SK-N-SH (cell line): ENCODE measurements at places on chromosomes 2 and 18.

DNA sequence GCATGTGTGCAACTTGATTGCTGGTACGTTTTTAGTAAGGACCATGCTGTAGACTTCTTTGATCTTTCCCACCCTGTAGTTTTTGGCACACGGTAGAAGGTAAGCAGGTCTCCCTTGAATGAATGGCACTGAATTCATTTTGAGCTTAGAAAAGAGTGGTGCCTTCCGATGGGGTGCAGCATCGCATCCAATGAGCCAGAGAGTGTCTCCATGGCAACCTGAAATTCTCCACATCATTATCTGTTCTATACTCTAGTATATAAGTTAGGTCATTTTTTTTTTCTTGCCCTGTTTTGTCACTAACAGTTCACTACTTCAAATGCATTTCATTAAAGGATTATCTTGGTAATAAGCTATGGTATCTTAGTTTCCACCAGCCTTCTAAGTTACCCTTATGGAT, 81.2 kb upstream of the REV1 start:
- DNase-seq = no peak

GRCh38 chr2:119693967-119694366, 15.0 kb downstream of the TMEM177 start:
- no peak for DNase-seq

- DNase-seq = no peak
Measured at GRCh38 chr18:61731693-61732376, 161.0 kb downstream of the RNF152 start.

DNA sequence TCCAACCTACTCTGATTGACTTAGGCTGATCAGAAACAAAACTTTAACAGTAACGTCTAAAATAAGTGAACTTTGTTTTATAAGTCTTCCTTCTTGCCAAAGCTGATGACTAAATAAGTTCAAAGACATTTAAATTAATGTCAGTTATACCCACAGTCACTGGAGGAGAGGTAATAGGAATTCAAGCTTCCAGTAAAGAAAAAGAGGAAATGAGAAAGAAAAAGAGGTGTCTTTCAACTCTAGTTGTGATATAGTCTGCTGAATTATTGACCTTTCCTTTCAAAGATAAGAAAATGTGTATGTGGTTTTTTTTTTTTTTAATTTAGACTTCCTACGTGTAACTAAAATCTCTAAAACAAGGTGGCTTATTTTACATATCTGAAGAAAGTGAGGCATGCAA, 191.5 kb downstream of the SLC8A1 start:
- no peak for DNase-seq

- DNase-seq = peak; percentile 86
Measured at GRCh38 chr2:10297959-10298531, 4.7 kb upstream of the HPCAL1 start.

DNA sequence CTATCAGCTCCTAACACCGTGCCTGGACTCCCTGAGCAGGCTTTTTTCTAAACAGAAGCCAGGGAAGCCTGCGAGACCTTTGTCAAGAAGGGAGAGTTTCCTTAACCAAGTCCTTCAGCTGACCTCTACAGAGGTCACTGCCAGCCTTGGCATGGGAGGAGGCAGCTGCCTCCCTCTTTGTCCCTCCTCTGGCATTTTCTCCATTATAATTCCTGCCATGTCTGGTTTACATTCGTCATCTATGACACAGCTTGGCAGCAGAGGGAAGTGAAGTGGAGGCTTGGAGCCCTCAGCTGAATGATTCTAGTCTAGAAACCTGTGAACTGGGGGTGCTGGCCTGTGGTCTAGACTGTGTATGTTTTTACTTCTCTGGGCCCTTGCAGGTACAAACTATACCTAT, 22.5 kb downstream of the LIPG start:
- no peak for DNase-seq

DNA sequence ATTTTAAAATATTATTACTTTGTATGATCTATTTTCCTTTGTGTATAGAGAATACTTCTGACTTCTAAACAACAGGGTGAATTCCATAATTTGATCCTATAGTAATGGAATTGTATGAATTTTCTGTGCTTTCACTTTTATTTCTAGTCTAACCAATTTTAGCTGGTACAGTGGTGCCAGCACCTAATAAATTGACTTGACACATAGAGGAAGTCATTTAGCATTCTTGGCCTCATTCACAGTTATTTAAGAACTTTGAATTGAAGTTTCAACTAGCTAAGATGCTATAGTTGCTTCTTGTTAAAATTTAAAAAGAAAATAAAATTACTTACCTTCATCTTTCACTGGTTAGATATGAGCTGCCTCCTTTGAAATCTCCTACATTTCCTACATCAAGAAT, 220.4 kb downstream of the CPS1 start:
- DNase-seq = no peak

DNA sequence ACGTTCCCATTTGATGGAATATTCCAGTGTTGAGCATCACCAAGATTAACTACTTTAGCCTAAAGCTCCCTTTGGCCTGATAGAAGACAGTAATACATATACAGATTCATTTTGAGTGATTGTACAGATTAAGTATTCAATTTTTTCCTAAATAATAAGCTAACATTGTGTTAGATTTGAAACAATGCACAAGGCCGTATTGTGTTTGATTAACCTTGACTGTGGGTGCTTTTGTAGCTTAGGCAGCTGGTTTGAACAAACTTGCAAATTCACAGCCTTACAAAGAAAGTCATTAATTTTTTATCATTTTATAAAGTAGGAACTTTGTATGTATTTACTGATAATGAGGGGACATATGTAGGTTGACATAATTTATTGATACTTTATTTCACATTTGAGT, 29.6 kb downstream of the NABP1 start:
- DNase-seq = no peak

- no peak for DNase-seq
Measured at GRCh38 chr18:27447451-27447881, 262.4 kb upstream of the CHST9 start.

GRCh38 chr18:49076654-49077166, 125.9 kb upstream of the SMAD7 start:
- DNase-seq = no peak

- no peak for DNase-seq
Measured at GRCh38 chr2:8222979-8223694, 458.7 kb upstream of the ID2 start.

DNA sequence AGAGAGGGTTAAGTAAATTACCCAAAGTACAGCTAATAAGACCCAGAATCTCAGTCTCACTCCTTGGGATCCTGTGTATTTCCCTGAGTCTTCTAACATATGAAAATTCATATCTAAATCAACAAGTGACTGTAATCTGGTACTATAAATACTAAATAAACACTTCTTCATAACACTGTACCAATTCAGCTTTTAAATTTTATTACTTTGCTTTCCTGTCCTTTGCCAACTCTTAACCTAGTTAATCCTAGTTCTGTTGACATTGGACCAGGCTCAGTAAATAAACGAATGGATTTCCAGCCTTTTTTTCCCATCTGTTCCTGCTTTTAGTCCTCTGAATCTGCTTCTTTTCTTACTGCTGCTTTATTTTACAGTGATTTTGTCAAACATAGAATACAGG, 13.8 kb downstream of the MRPL35 start:
- no peak for DNase-seq

DNA sequence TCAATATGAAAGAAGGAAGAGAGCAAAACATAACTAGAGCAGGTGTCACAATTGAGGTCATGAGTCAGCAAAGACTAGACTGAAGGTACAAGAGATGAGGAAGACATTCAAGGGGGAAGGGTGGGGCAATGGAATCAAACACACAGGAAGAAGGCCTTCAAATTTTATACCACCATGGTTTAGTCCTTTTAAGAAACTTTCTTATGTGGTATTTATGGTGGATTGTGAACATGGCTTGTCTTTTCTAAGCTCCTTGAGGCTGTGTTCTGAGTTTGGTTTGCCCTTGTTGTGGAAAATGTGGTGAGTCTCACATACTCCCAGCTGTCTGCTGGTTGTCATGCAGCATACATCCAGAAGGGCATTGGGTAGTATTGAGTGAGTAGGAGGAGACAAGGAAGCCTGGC, 62.1 kb downstream of the NABP1 start:
- DNase-seq = no peak

DNA sequence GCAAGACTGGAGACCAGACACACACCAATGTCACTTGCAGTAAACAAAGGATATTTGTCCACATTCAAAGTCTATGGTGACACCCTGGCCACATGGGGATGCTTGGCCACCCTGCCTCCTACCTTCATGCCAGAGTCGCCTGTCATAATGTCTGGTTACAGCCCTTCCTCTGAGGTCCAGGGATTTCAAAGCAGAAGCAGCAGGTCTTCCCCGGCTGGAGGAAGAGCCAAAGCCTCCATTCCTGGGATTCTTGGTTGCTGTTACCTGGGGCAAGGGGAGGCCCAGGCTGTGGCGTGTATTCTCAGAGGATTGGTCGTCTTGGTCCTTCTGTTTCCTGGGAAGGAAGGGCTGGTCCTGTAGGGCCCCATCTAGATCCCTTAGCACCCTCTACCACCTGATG, 2.3 kb upstream of the ALPP start:
- DNase-seq = no peak

DNA sequence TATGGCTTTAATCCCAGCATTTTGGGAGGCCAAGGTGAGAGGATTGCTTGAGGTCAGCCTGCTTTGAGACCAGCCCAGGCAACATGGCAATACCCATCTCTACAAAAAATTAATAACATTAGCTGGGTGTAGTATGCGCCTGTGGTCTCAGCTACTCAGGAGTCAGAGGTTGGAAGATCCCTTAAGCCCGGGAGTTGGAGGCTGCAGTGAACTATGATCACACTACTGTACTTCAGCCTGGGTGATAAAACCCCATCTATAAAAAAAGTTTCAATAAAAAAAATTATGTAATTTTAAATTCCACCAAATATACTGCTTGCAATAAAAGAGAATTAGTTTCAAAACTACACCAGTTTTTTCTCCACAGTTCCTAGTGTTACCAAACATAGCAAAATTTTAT, 23.3 kb upstream of the CACNB4 start:
- DNase-seq = no peak

- no peak for DNase-seq
Measured at GRCh38 chr2:6352247-6352646, 513.5 kb downstream of the CMPK2 start.

DNA sequence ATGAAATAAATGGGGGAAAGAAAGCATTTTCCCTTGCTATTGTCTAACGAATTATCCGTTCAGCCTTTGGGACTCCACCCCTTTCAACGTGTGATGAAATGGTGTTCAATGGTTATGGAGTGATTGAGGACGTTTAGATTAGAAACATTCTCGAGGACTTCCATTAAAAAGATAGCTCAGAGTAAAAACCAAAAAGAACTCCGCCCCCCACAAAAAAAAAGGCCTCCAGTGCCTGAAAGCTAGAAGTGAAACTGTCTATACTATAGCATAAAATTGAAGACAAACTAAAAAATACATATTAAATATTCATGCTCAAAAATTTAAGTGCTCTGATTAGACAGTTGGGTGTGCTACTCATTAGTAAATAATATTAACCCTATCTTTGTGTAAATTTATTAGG, 3.0 kb upstream of the ZNF516 start:
- DNase-seq = no peak
